ENCODE measurements at places on chromosomes 3 and 15.

- no peak for DNase-seq
These were observed 19.5 kb upstream of the CCDC39 start for GRCh38 chr3:180698760-180699270.

- DNase-seq: no peak
These were observed 11.1 kb upstream of the TMC3 start for GRCh38 chr15:81384891-81385720.

GRCh38 chr3:18597919-18598318 lies 172.8 kb upstream of the SATB1 start:
- no peak for DNase-seq

DNA sequence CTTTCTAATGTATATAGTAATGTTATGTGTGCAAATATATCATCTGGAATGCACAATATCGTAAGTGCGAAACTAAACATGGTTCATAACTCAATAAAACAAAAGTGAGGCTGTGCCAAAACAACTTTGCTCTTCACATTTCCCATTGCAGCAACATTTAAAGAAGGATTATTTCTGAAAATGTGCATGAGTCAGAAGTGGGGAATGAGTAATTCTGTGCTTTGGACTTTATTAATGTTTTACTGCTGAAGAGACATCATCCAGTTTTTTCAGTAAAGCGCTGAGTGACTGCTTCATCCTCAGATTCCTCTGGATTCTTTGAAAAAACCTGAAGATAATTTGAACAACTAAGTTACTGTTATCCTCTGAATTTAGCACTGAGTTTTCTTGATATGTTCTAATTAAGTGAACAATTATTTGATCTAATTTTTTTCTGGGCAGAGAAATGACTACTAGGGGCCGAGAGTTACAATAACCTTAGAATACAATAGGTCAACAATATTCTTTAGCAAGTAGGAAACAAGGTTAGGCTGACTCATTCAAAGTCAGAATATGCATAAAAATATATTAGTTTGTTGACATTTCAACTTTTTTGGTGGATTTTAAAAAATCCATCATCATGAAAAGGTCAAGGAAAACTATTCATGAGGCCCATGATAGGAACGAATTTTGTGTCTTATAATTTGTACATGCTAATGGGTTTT lies 20.0 kb upstream of the PLCL2 start:
- DNase-seq: no peak

DNA sequence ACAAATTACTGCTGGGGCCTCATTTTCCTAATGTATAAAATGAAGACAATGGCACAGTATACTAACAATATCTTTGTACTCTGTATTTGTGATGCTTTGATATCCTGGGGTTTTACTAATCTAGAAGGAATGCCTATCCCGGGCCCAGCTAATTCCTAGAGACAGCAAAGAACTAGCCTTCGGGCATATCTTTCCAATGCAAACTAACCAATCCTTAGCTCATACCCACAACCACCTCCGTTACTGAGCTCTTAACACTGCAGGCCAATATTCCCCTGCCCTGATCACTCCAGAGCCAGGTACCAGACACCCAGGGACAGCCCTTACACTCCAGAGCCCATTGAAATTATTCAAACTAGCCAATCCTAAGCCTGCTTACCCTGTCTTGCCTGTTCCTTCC lies 309.0 kb downstream of the ULK4 start:
- DNase-seq: no peak

DNA sequence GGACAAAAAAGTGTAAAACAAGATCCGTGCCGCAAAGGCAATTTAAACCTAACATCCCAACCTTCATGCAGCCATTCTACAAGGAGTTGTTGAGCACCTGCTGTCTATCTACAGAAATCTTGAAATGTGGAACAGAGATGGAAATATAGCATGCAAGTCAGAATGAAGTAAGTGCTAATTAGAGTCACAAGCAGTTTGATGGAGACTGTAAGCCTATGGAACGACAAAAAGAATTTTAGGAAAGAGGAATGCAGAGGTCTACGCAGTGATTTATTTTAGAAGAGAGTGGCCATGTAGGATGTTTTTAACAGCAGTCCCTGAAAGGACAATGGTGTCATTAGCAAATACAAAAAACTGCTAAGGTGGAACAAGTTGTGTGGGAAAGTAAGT lies 851 bp upstream of the DCBLD2 start:
- no peak for DNase-seq

DNA sequence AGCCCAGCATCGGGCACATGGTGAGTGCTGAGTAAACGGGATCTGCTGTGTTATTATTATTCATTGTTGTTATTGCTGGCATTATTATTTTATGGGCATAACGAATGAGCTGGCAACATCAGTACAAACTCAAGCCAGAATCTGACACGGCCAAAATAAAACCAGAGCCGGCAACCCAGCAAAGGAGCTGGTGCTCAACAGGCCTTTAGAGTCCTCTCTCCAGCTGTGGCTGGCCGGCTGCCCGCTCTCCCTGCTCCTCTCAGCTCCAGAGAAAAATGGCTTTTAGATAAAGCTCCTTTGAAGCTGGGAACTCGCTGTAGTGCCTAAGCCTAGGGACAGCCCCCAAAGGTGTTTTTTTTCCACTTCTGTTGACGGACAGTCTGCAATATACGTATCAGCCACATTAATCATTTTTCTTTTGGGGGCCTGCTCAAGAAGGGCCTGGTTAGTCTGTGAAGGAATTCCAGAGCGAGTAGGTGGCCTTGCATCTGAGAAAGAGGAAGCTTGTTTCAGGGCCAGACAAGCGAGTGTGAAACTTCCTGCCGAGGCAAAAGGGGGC lies 193.9 kb upstream of the UBE2E1 start:
- DNase-seq: no peak
